CD4-positive, alpha-beta T cell treated with Interleukin-15 for 4 hours (primary cell): ENCODE measurements at places on chromosomes 3 and 15.
A peak's percentile ranks its signal among the peaks of the same experiment; 100 is the strongest.

GRCh38 chr3:183437061-183437460 lies 8.6 kb upstream of the MCF2L2 start:
- no peak for DNase-seq

DNA sequence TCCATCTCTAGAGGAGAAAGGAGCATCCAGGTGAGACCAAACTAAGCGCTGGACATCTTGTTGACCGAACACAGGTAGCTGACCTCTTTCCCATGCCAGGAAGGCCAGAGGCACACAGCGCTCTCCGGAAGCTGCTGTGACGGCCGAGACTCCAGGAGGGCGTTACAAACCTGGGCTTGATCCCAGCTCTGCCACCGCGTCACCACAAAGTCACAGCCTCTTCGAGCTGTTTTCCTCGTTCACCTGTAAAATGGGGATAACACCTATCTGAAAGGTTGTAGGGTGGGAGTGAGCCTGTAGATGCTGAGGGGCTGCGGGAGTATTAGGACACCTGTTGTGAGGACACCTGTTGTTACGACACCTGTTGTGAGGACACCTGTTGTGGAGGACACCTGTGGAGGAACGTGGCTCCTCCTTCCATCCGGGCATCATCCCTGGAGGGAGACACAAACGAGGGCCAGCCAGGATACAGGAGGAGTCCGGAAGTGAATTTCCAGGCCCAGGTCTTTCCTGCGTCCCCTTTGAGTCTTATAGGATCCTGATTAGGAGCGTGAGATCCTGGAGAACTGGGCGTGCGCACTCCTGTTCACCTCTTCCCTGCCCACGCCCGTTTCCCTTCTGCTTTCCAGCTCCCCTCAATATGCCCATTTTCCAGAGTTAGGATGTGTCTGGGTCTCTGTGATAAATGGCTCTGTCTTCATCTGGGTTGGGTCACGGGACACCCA lies 2.3 kb upstream of the MUC4 start:
- no peak for DNase-seq

DNA sequence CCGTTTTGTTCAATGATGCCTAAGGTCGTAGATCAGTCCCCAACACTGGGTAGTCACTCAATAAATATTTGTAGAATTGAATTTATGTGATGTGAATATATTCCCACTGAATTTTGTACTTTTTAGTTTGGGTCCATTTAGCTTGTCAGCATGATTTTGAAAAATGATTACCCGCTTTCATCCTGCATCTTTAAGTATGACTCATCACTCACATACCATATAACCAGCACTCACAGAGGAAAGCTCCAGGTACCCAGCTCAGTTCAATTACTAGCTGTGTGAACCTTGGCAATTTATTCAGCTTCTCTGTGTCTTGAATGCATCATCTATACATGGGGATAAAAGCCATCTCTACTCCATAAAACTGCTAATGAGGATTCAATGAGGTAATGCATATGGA lies 2.2 kb upstream of the MLF1 start:
- no peak for DNase-seq

DNA sequence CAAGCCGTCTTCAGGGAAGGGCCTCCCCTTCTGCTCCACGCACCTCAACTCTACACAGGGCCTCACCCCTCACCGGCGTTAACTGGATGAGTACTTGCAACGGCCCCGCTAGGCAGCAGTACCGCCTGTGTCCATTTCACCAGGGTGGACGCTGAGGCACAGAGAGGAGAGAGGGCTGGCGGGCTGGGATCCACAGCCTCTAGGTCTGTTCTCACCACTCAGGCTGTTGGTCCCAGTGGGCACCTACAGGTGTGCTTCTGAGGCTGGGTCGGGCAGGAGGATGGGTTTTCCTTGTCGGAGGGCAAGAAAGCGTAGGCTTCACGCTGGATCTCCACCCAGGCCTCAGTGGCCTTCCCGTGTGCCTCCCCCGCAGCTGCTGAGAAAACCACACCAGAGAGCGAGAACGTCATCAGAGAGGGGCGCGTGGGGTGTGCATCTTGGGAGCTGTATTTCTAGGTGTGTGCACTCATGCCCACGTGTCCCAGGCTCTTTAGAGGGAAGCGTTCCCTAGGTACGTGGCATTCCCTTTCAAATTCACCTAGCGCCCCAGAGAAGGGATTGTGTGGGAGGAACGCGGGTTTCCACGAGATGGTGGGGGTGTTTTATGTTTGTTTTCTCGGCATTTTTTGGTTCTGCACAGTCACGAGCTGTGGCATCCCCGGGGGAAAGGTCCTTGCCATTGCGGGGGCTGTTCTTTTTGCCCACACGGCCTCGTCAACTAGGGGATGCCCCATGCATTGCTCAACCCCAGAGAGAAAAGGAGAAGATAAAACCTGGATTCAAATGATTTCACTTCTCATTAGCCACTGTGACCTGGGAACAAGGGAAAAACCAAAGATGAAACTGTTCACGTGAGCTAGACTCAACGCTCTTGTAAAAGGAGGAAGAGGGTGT lies 67.7 kb downstream of the MGLL start:
- peak; percentile 9 for DNase-seq

DNA sequence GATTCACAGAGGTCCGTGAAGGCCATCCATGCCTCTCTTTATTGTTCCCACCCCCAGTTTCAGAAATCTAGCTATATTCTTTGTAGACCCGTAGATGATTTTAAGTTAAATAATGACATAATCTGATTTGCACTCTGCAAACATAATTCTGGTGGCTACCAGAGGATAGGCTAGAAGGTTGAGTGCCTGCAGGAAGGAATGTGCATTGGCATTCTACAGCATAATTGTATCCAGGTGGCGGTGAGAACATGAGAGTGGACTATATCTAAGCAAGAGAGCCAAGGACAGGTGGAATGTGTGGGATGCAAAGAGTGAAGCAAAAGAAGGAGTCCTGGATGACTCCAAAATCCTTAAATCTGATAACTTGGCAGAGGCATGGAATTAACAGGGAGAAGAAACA lies 298.5 kb upstream of the MME start:
- no peak for DNase-seq

DNA sequence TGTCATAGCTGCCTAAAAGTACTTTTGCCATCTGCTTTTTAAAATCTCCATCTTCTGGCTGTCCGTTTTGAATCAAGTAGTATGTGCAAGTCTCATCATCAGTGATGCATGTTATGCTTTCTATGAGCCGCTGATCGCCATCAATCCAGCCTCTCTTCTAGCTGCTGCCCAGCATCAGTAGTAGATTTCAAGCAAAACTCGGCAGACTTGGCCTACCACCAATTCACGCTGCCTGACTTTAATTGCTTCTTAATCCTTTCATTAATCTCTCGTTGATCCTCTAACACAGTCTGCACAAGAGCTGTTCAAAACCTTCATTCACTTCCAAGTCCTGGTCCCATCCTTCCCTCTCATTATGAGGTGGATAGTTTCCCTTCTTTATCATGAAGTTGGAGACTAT lies 104.9 kb downstream of the NSUN3 start:
- DNase-seq, result no peak

DNA sequence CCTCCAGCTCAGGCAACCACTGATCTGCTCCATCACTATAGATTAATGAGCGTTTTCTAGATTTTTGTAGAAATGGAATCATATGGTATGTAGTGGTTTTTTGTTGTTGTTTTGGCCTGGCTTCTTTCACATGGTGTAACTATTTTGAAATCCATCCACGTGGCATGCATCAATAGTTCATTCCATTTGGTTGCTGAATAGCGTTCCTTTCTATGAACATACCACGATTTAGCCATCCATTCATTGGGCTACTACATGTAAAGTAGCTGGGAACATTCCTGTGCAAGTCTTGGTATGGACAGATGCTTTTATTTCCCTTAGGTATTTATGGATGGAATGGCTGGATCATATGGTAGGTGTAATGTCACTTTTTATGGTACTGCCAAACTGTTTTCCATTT lies 10.7 kb upstream of the CHSY1 start:
- no peak for DNase-seq

GRCh38 chr3:195095704-195096036 lies 175.3 kb downstream of the XXYLT1 start:
- no peak for DNase-seq

DNA sequence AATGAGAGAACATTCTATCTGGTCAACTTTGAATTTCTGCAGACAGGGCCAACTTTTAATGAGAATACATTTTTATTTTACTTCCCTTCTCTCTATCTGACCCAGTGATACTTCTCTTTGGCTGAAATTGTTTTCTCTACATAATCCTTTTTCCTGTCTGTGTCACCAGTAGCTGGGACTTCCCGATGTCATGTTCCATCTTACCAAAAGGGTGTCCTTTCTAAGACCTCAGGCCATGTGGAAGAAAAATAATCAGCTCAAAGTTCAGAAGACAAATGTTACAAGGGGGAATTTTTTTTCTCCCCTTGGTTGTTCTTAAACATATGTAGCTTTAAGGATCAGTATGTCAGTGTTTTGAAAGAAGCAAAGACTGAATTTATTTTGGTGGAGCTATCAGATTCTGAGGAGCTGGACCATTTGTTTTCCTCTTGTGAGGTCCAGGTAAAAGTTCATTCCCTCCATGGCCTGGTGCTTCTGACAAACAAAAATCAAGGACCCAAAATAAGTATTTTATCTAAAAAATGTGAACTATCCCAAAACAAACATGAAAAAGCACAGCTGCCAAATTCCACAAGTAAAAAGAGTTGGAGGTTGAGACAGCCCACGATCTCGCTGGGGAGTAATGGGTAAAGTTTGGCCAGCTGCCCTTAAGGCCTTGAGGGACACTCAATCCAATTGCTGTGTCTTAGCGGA lies 859.4 kb upstream of the NR2F2 start:
- no peak for DNase-seq

DNA sequence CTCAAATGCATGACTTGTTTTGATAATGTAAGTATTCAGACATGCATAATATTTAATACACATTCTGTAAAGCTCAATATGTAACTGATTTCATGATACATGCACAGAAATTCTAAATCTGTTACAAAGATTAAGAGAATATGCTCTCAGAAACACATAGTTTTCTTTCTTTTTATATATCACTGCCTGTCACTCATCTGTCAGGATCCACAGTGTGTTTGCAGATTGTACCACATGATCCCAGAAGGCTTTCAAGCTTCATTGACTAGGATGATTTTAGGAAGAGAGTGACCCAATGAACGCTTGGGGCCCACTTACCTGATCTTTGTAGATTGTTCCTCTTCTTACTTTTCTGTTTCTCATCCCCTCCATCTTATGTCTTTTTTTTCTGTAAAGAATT lies 261.9 kb downstream of the CACNA2D3 start:
- no peak for DNase-seq

GRCh38 chr15:45790325-45790943 lies 155.6 kb downstream of the SQOR start:
- DNase-seq, result no peak

- peak; percentile 77 for DNase-seq
Observed at GRCh38 chr3:50610181-50610971, 1.2 kb downstream of the CISH start.

DNA sequence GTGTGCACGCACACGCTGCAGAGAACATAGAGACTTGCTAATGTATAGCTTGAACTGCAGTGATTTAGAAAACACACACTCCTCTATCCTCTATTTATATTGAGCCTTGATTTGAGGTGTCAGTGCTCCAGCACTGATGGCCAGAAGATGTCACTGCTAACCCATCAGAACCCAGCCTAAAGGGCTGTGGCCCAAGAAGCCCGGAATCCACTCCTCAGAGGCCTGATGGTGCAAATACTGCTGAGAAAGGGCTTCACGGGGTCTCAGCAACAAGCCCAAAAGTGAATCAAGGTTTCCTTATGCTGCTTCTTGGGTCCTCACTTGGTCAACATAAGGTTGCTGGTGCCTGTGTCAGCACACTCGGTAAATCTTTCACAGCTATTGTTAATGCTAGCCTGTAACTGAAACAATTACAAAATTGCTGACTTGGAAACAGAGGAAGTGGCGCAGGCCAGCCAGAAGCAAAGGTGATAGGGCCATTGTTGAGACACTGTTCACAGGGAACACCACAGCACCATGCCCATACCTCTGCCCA lies 60.3 kb downstream of the HEG1 start:
- peak; percentile 51 for DNase-seq

- DNase-seq, result no peak
Observed at GRCh38 chr15:74933573-74933972, 4.3 kb downstream of the COX5A start.

DNA sequence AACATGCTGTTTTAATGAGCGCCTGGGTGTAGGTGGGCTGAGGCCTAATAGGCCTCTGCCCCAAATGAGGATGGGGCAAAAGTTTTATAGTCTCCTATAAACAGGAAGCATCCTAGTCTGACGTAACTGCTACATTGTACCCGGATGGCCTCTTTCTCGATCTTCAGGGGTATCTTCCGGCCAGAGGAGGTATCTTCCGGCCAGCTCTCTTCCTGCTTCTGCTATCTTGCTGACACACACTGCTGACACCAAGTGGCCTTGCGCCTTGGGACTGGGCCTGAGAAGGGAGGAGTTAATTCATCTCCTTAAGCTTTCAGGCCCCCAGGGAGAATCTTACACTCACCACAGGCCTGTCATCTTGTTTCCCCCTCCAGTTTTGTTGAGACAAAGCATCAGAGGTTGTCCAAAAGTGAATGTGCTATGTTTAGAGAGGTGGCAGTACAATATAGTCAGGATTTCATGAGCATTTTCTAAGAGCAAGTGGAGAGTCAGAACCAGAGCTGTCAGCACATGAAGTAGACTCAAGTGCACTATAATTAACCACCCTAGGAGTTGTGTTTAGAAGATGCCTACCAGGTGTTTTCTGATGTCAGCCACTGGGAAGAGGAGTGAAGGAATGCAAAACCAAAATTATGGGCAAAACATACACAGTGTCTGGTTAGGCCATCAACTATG lies 15.6 kb upstream of the IGSF10 start:
- DNase-seq, result no peak

DNA sequence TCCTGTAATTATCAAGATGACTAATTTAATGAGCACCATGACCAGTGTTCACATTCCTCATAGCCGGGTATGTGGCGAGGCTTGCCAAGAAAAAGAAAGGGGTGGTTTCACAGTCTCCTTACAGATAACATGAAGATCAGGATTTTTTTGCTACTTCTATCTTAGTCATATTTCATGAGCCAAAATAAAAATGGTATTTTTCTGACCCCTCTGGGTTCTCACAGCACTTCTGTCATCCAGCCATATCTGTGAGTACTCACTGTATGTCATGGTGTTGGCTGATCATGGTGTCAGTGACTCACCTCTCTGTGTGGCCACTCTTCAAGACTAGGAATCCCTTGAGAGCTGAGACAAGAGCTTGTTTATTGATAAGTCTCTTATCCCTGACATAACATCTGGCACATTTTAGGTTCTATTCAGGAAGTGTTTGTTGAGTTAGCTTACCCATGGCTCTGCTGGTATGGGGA lies 130.5 kb upstream of the LMCD1 start:
- no peak for DNase-seq

DNA sequence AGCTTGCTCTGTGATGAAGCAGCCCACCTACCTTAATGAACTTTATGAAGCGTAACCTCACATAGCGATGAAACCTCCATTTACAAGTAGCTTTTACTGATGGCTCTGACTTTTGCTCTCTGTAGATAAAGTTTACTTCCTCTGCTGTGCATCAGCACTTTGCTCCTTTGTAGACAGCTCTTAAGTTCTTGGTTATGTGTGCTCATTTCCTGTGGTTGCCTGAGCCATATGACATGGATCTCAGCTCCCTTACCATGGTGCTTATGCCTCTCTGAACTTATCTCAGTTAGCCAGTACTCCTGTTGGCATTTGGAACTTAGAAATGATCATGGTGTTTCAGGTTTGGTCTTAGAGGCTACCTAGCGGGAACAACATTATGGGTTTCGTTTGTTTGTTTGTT lies 7.8 kb downstream of the MFSD1 start:
- DNase-seq, result no peak

GRCh38 chr15:79988448-79989117 lies 17.6 kb upstream of the BCL2A1 start:
- no peak for DNase-seq
